D721Med (cell line): ENCODE measurements at places on chromosomes 5 and 9.

DNA sequence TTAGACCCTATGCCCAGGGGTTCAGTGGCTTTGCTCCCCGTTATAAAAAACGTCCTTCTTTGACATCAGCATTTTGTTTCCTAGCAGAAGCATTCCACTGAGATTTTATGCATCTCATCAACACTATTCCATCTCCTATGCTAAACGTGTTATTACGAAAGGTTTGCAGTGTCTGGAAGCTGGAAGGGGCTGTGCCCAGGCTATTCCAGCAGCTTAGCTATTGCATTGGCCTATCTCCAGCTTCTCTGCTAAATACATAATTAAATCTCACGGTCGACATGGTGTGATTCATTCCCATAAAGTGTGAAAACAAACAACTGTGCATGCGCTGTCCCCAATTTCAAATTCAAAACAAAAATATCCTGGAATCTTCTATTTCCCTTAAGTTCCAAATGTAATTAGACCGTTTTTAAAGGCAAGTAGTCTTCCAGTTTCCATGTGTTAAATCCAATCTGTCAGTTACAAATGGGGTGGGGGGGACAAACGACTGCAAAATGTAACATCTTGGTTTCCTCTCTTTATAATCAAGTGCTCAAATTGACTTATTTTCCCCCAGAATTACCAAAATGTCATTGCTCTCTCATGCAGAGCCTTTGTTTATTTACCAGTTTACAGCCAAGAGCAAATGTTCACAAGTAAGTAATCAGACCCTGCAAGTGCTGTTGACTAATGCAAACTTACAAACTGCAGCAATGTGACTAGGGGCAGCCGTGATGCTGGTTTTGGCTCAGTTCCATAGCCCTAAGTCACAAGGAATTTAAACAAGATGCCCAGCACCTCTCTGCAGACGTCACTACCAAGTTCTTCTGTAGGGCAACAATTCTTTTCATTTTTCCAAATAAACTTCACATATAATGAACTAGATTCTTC, 212.3 kb upstream of the RORB start:
- no peak for DNase-seq

DNA sequence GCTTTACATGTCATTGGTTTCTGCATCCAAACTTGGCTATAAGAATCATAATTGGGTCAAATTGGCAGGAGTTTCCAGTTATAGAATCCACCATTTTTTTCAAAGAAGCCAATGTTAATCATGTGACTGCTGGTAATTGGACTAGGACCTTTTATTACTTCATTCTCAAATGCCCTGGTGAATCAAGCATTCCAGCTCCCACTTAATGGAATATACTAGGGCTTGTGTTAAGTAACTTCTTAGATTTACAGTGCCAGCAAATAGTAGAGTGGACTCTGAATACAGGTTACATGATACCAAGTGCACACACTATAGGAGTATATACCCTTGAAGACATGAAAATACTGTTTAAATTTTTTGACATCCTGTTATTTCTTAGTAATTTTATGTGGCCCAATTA, 96.7 kb downstream of the NUDT12 start:
- no peak for DNase-seq

- DNase-seq = no peak
Measured at GRCh38 chr5:112138526-112138925, 280.6 kb downstream of the EPB41L4A start.

DNA sequence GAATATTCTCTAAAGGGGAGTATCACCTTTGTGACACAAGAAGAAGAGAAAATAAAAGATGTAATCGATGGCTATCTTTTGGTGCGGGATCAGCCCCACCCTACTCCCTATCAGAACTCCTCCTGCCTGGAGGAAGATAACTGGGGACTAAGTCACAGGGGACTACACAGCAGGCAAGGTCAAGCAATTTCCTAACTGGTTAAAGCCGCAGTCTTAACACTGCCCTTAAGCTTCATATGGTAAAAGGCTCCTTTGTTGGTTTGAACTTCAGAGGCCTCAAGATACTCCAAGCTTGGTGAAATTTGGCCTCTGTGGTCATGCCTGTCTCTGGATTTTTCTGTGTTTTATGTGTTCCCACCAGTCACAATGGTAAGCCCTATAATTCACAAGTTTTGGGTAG, 1.3 kb upstream of the SHISAL2B start:
- no peak for DNase-seq

DNA sequence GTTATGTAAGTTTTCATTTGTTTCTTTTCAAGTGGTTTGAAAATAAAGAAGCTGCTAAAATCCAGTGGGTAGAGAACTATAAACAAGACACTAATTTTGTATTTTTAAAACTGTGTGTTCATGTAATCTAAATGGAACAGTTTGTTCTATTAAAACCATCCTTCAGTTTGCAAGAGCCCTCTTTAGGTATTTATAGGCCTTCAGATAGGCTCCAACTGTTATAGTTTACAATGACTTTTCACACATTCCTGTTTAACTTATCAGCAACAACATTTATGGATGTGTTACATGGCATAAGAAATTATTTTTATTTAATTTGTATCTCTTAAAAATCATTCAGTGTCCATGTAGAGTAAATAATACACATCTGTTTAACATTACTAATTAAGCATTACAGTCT, 126.7 kb upstream of the SLCO6A1 start:
- DNase-seq = no peak

DNA sequence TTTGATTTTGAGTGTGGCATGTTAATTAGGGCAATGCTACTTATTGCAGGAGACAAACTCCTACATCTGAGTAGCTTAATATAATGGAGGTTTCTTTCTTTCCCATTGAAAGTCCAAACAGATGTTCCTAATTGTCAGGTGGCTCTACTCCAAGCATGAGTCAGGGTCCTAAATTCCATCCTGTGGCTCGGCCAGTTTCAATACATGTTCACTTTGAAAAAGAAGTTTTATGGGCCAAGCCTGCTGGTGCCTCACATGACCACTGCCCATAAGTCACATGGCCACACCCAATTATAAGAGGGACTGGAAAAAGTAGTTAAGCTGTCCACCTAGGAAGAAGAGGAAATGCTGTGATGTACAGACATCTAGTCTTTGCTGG, 170.4 kb downstream of the ARRDC3 start:
- no peak for DNase-seq

GRCh38 chr9:98515506-98516204, 193.1 kb downstream of the GABBR2 start:
- no peak for DNase-seq

GRCh38 chr9:19469271-19469670, 60.5 kb downstream of the ACER2 start:
- DNase-seq = no peak

GRCh38 chr5:1262381-1262780, 32.5 kb downstream of the TERT start:
- no peak for DNase-seq

GRCh38 chr9:131724683-131725082, 15.2 kb downstream of the RAPGEF1 start:
- DNase-seq = no peak

DNA sequence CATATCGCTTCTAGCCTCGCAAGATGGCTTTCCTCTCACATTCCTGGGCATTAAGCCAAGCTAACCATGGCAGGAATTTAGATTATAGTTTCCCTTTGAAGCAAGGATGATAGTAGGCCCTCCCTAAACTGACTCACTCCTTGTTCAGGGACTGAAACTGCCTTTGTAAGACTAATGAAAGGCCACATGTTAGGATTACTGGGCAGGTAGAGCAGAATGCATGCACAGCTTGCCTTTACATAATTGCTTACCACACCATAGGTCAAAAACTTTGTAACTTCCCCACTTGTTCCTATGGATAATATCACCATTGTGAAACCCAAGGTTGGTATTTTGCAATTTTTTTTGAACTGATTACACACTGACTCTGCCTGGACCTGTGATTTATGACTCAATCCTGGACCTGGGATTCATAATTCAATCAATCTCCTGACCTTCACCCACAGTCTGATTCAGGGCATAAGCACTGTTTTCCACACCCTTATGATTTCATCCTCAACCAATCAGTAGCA, 41.0 kb upstream of the PRDM9 start:
- no peak for DNase-seq

- DNase-seq = no peak
Measured at GRCh38 chr5:104418056-104418455, 855.5 kb upstream of the NUDT12 start.

DNA sequence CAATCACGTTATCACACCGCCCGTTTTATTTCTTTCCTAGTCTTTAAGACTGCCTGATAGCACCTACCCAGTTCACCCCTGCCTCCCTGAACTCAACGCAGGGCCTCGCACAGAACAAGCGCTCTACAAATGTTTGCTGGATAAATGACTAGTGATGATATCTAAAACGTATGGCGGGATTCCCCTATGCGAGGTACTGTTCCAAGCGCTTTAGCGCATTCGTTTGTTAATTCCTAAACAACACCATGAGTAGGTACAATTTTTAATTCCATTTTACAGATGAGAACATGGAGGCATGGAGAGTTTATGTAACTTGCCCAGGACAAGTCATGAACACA, 6.6 kb downstream of the POU4F3 start:
- DNase-seq = no peak

- DNase-seq = no peak
Measured at GRCh38 chr9:137638680-137639079, 19.9 kb downstream of the EHMT1 start.

GRCh38 chr5:134568761-134569695, 43.6 kb downstream of the JADE2 start:
- DNase-seq = no peak

DNA sequence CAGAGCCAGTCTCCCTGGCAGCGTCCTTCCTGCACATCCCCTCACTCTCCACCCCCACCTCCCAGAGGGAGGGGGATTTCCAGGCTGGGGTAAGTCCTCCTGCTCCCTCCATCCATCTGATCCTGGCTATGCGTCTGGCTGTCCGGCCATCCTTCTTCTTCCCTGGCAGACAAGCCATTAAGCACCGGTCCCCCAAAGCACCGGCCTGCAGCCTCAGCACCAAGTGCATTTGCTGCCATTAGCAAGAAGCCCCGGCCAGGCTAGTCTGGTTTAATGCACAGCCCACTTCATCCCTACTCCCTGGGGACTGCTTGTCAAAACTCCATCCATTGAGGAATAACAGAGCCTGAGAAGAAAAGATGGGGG, 208.7 kb upstream of the IER5L start:
- DNase-seq = no peak

GRCh38 chr5:86756839-86757238, 139.1 kb downstream of the COX7C start:
- no peak for DNase-seq

GRCh38 chr5:171924493-171925122, 81.8 kb downstream of the FBXW11 start:
- no peak for DNase-seq

DNA sequence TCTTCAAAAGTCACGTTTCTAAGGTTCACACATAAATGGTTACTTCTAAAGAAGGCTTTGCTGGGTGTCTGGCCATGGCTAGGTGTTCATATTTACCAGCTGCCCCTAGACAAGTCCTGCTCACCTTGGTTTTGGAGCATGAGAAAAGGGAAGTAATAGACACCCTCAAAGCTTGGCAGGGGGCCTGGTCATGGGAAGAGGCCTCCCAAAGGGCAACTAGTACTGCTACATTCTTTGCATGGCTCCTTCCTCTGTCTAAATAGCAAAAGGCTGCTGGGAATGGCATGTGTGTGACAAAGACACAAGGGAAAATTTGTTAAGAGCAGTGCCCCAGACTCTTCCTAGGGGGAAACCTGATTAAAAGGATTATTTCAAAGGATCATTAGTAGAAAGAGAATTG, 93.4 kb downstream of the NRG2 start:
- no peak for DNase-seq

DNA sequence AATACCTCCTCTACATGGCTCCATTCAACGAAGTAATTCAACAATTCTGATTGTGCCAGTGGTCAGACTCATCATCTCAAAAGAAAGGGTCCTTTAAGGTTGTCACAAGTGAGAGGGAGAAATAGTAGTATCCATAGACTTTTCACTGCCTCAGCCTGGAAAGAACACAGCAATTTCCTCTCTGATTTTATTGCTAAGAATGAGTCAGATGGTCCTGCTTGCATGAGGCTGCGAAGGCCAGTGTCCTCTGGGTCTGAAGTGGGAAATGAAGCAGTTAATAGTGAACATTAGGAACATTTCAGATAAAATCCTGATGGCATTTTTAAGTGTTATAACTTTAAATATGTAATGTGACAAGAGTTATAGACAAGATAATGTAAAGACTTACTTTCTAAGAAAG, 979.0 kb downstream of the EFNA5 start:
- DNase-seq = no peak

DNA sequence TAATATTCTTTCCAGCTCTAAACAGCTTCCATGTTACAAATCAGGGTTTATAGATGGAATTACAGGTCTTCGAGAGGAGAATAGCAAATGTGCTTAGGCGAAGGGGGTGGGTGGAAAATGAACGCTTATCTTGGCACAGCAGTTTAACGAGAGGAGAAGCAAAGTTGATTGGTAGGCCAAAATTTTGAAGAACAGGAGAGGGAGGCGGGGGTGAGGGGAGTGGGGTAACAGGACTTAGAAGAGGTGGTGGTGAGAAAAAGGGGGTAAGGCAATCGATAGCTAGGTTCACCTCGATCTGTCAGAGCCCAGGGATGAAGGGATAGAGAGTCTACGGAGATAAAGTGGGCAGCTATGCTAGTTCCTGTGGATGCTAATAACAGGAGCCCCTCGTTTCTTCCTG, 764 bp downstream of the ANKRA2 start:
- no peak for DNase-seq

DNA sequence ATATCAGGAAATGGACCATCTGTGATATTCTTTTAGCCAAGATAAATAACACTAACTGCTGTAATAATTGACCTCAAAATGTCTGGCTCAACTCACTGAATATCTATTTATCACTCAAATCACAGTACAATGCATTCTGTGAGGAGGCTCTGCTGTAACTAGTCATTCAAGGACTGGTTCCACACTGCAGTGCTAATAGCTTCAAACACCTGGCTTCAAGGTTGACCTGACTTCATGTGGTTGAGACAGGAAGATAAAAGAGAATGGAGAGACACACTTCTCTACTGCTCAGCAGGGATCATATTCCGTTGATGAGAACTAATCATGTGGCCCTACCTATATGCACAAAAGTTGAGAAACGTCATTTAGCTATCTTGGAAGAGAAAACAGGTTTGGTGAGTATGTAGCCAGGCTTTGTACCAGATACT, 3.4 kb upstream of the RHOBTB3 start:
- DNase-seq = no peak

GRCh38 chr5:147713550-147714295, 68.8 kb downstream of the JAKMIP2 start:
- no peak for DNase-seq

GRCh38 chr5:96816411-96816939, 8.7 kb upstream of the ERAP1 start:
- no peak for DNase-seq
